ENCODE measurements at places on chromosomes 12 and 14.

DNA sequence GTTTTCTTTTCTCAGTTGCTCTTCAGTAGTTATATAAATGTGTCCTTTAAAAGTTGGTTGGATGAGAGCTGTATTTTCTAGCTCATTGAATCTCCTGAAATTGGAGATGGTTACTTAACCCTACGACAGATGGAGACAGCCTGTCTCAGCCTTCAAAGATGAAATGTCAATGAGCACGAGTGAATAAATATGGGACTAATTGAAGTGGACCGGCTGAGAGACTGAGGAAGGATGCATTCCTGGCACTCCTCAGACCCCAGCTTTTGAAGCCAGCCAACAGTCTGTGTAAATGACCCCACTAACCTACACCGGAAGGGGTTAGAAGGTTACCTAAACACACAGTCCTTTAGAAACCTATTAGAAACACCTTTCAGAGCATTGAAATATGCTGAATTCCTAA lies 46.6 kb downstream of the PDZRN4 start:
- no peak for DNase-seq

GRCh38 chr12:66573605-66574004 lies 105.3 kb downstream of the GRIP1 start:
- DNase-seq: no peak

DNA sequence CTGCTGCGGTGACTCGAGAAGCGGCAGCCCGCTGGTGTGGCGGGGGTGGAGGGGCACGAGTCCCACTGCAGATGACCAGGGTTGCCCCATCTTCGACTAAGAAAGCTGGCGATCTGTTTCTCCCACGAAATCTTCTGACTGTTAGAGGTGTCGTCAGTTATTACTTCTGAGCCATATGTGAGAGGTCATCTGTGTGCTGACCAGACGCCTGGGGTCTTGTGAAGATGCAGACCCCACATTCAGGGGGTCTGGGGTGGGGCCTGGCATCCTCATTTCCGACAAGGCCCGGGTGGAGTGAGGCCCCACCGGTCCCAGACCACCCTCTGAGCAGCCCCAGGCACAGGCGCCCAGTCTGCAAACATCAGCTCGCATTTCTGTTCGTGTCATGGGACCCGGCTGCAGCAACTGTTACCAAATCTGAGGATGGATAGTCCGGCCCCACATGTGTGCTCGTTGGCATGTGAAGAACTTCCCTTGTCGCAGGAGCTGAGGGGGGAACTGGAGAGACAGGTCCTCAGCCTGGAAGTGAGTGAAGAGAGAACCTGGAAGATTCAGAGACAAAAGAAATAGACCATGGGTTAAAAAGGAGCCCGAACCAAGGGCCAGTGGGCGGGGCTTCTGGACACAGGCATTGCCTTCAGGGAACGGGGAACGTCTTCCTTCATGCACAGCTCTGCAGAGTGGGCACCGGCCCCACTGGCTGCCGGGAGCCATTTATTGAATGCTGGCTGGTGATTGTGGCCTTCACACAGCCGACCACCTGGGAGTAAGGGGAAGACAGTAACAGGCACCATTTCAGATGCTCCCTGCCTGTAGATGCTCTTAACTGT lies 135.2 kb downstream of the ADGRD1 start:
- no peak for DNase-seq

GRCh38 chr14:82492157-82492556 lies 958.5 kb upstream of the SEL1L start:
- DNase-seq: no peak

- no peak for DNase-seq
Observed at GRCh38 chr14:71011479-71011878, 104.2 kb downstream of the PCNX1 start.

GRCh38 chr14:22303589-22304195 lies 285.3 kb downstream of the DAD1 start:
- DNase-seq: no peak

DNA sequence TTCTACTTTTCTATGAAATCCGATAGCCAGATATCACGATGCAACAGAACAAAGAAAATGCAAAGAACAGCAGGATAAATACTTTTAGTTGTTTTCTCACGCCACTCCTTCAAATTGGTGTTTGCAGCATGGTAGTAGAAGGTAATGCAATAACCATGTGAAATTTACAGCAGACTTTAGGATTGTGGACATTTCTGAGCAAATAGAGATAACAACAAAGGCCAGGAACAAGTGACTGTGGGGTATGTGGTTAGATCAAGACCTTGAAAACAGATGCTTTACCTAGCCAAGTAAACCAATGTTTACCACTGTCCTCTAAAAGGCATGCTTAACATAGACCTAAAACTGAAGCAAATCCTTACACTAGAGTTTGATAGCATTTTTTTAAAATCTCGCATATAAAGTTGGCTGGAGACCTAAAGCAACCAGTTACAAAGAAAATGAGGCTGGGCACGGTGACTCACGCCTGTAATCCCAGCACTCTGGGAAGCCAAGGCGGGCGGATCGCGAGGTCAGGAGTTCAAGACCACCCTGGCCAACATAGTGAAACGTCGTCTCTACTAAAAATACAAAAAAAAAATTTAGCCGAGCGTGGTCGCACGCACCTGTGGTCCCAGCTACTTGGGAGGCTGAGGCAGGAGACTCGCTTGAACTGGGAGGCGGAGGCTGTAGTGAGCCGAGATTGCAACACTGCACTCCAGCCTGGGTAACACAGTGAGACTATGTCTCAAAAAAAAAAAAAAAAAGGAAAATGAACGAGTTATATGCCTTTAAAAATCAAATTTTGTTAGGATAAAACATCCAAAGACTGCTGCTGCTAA lies 123.2 kb upstream of the FOXN3 start:
- no peak for DNase-seq

DNA sequence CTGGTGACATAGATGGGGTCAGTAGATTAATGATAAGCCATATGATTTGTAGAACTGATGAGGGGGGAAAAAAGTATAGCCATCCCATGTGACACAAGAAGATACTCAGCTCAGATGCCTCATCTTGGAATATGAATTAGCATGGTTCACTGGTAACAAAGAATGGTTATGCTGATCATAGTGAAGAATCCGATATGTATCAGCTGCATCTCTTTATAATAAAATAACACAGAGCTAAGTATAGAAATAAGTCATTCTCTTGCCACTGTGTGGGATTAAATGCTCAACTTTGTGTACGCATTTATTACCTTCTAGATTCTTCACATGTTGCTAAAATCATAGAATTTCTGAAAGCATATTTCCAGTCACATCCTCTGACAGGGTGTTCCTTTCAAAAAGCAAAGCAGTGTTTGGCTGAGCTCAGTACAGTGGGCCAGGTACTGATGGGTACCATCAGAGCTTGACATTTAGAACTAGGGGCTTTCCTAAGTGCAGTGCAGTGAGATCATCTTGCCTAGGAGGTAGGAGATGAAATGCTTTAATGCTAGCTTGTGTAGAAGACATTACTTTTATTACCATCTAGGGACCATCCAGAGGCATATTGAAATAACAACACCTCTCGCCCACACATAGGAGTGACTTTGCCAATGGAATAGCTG lies 256.2 kb downstream of the TMEM117 start:
- DNase-seq: no peak

DNA sequence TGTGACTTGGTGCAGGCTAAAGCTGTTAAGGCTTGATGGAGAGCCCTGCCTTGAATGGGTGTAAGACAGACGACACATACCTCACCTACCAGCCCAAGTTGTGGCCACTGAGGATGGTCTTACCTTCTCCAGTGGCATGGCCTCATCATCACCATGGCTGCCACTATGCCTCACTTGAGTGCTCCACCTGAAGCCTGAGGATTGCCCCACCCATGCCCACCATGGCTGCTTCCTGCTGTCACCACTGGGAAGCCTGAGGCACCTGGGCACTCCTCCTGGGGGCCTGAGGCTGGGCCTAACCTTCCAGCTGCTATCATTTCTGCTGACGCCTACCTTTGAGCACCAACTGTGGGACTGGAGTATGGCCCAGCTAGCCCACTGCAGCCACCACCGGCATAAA lies 1605.7 kb upstream of the FLRT2 start:
- DNase-seq: no peak

GRCh38 chr12:26566675-26567074 lies 266.3 kb downstream of the ITPR2 start:
- DNase-seq: no peak

GRCh38 chr14:79514700-79515099 lies 696.6 kb downstream of the DIO2 start:
- DNase-seq: no peak

GRCh38 chr12:80625901-80626300 lies 81.5 kb upstream of the MYF6 start:
- no peak for DNase-seq

Measured in SW 1271 (cell line).